SJCRH30 (cell line): ENCODE measurements at places on chromosomes 12 and 14. TPM values are rescaled to one million over a fixed set of nuclear protein-coding genes. Genes with fewer than 3 reads are reported as not detected.

Gene ASCL1
- not detected in 2 replicates for total RNA-seq

GRCh38 chr12:131279281-131279921 is 325.7 kb downstream of the ADGRD1 start:
- H3K4me1 ChIP-seq = no peaks in the 10 kb centered on the region
- DNase-seq = no peak
- no peak overlapping the region for H3K4me3 ChIP-seq
- H3K27ac ChIP-seq = no peak overlapping the region
- H3K36me3 ChIP-seq = no peaks in the 10 kb centered on the region

- H3K36me3 ChIP-seq = no peaks in the 10 kb centered on the region
- H3K27ac ChIP-seq = no peak overlapping the region
- no peaks in the 10 kb centered on the region for H3K27me3 ChIP-seq
- H3K4me3 ChIP-seq = no peak overlapping the region
- H3K4me1 ChIP-seq = no peaks in the 10 kb centered on the region
Observed at GRCh38 chr12:41627476-41627875, 439.4 kb downstream of the PDZRN4 start.

GRCh38 chr12:59494617-59495016 is 101.2 kb upstream of the SLC16A7 start:
- H3K4me1 ChIP-seq = no peaks in the 10 kb centered on the region
- H3K36me3 ChIP-seq = no peaks in the 10 kb centered on the region
- no peak overlapping the region for H3K27ac ChIP-seq
- no peak overlapping the region for H3K4me3 ChIP-seq
- H3K27me3 ChIP-seq = no peaks in the 10 kb centered on the region
- no peak for DNase-seq

DNA sequence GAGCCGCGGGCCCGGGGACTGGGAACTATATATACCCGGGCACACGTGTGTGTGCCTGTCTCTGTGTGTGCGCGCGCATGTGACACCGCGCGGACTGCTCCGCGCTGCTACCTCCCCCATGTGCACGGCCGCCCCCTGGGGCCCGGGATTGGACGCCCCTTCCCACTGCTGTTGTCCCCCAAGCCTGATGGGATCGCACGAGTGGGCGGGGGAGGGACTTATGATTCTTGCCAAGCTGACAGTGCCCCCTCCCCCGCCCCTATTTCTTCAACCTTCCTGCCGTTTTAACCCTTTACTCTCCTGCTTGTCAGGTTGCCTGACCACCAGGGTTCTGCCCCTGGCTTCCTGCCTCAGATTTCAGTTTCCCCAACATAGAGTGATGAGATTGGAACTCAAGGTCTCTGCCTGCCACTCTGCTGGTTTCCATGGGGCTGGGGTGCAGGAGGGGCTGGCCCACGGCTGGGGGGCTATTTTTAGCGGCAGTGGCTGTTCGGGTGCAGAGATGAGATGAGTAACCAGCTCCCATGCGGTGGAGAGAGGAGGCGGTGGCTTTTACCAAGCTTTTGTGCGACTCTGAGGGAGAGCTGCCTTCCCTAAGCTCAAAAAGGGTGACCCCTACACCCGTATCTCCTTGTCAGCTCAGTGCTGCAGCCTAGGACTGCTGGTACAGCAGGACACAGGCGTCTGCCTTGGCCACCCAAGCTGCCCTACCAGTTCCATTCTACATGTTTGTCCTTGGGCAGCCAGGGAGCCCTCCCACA is at the start of gene DDN:
TSS of gene DDN (minus strand) at position 5 of the 761 bp plus-strand sequence. CDS start 88 bp downstream, outside the sequence.
- peak; percentile 92 for DNase-seq
- no peaks in the 10 kb centered on the region for H3K27me3 ChIP-seq
- peaks cover 16% of the 10 kb centered on the region for H3K4me1 ChIP-seq
- H3K36me3 ChIP-seq = peaks cover 3% of the 10 kb centered on the region; the same call in 1 of the 2 replicates
- H3K4me3 ChIP-seq = peak within 1 kb of the TSS; percentile 62

DNA sequence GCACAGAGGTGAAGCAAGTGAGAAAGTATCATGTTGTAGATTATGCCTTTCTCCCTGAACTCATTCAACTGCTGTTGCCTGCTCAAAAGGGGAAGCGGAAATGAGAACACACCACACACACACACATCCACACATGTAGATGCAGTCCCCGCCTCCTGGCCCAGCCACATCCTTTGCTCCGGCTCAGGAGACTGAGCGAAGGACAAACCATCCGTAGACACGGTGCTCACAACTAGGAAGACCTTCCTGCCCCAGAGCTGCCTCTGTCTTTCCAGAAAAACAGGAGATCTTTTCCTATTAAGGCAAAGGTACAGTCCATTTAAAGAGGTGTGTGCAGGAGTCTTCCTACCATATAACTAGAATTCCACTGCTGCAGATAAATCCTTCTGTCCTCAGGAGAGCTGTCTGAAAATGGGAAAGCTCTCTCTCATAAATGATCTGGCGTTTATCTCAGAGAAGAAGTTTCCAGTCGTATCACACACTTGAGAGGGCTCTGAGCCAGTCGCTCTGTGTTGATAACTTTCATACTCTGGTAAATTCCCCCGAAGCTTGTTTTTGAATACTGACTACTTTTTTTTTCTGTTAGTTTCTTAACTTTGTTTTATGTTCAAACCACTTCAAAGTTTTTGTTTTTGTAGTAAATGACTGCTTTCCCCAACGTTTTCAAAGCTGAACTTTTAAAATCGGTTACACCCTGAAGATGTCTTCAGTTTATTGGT is at the start of gene TESPA1:
TSS of gene TESPA1 (minus strand) at position 105 of the 719 bp plus-strand sequence. CDS start 10,200 bp downstream, outside the sequence.
- no peaks in the 10 kb centered on the region for H3K27me3 ChIP-seq
- no peak within 1 kb of the TSS for H3K27ac ChIP-seq
- H3K4me3 ChIP-seq = no peak within 1 kb of the TSS
- H3K4me1 ChIP-seq = no peaks in the 10 kb centered on the region; the same call in 1 of the 2 replicates
- no peak for DNase-seq
